ENCODE measurements at places on chromosomes 6 and 20.

DNA sequence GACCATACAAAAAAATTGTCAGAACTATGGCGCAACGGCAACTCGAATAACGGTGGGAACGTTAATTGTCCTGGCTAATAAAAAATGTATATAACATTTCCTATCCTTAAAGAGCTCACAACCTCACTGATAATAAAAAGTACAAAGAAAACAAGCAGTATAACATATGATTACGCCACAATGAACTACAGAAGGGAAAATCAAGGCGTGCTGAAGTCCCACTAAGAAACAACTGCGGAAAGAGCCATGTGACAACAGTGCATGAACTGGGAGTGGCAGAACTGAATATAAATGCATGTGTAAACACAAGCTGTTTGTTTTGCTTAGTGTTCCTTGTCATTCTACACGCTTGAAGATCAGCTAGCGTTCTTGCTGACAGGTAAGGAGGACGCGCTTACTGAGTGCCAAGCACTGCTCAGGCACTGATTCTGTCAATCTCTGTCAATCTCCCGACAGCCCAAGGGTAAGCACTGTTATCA is 466 bp upstream of the PSMB1 start:
- no peak for DNase-seq

DNA sequence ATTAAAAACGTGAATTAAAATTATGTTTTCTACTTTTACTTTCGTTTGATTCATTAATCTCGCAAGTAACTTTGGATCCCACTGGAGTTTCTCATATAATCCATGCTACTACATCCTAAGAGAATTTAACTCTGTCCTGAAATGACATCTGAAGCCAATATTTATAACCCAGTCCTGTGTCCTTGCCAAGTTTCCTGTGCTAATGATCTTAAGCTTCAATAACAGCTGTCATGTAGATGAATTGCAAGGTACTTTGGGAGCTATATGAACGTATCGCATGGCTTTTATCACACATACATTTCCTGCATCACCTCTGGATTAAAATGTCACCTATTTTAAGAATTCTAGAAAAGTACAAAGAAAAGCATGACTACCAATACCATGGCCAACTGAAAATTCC is 833.8 kb upstream of the CITED2 start:
- peak; percentile 85 for DNase-seq

- no peak for DNase-seq
These were observed 12.9 kb downstream of the ITCH start for GRCh38 chr20:34375977-34376430.

GRCh38 chr20:14264869-14265268 is 72.5 kb downstream of the FLRT3 start:
- no peak for DNase-seq

- DNase-seq, result peak; percentile 16
These were observed 97.8 kb upstream of the HDAC2 start for GRCh38 chr6:114068771-114069170.

- DNase-seq, result peak; percentile 5
These were observed 19.0 kb downstream of the CTCFL start for GRCh38 chr20:57505979-57506378.

- no peak for DNase-seq
These were observed 41.2 kb upstream of the PDE10A start for GRCh38 chr6:165704045-165704748.

- DNase-seq, result no peak
These were observed 217.1 kb upstream of the MARCKS start for GRCh38 chr6:113640051-113640450.

DNA sequence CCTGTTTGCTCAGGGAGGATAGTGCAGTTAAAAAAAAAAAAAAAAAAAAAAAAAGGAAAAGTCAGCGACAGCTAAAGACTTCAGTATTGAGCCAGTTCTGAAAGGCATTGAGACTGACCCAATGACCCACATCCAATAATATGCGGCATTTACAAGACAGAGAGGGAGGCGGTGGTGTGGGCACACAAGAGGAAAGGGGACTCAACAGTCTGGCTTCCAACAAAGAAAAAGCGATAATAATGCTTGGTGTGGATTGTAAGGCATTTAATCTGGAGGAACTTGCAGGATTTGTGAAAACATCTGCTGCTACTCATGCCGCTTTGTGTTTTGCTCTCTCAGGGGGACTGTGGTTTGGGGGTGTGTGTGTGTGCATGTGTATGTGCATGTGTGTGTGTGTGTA is 784.3 kb upstream of the CHD6 start:
- DNase-seq, result no peak

GRCh38 chr6:107491138-107491609 is 1.3 kb downstream of the SOBP start:
- no peak for DNase-seq

DNA sequence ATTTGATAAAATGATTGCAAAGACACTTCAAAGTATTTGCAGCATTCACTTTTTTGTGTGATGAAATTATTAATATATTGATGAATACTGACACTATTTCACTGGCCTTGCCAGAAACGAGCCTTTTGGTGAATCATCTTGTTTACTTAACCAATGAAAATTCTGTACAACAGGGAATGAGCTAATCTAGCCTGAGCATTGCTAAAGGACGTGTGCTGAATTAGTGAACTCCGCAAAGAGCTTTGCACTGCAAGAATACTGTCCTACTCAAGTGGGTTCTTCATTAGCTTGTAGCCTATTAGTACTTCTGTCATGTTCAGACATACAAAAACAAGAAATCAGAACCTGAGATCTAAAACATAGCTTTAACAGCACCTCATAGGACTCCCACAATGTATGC is 172.0 kb upstream of the NRSN1 start:
- peak; percentile 13 for DNase-seq

- DNase-seq, result no peak
These were observed 41.3 kb downstream of the PCNA start for GRCh38 chr20:5078399-5078958.

GRCh38 chr6:723540-723939 is 30.6 kb upstream of the EXOC2 start:
- no peak for DNase-seq

DNA sequence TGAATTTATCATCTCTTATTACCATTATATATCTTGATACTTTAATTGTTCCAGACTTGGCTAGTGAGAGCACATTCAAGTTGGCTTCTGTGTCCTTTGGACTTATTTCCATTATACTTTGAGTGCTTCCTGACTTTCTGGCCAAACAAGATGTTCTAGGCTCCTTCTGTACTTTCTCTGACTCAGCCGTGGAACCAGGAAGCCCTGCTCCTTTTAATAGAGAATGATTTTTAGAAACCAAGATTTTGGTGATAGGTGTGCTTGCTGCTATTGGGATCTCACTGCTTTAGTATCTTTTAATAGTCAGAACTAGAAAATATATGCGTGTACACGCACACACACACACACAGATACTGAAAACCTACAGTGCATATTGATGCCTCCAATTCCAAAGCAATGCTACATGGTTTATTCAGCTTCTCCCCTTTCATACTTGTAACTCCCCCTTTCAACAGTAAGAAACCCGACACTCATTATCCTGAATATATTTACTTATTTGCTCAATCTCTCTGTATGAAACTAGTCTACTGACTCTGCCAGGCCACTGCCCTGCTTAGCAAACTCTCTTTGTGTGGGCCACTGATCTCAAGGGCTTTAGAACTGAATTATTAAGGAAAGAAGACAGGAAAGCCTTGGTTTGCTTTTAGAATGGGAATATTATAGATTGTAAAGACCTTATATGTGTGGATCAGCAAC is 42.7 kb upstream of the EZR start:
- no peak for DNase-seq

GRCh38 chr20:11018668-11019170 is 344.9 kb upstream of the JAG1 start:
- DNase-seq, result no peak

- DNase-seq, result no peak
These were observed 29.2 kb upstream of the SSR1 start for GRCh38 chr6:7341989-7342742.

- no peak for DNase-seq
These were observed 26.9 kb downstream of the BFSP1 start for GRCh38 chr20:17504066-17504897.

- DNase-seq, result no peak
These were observed 48.4 kb upstream of the FRMD1 start for GRCh38 chr6:168127384-168127868.

DNA sequence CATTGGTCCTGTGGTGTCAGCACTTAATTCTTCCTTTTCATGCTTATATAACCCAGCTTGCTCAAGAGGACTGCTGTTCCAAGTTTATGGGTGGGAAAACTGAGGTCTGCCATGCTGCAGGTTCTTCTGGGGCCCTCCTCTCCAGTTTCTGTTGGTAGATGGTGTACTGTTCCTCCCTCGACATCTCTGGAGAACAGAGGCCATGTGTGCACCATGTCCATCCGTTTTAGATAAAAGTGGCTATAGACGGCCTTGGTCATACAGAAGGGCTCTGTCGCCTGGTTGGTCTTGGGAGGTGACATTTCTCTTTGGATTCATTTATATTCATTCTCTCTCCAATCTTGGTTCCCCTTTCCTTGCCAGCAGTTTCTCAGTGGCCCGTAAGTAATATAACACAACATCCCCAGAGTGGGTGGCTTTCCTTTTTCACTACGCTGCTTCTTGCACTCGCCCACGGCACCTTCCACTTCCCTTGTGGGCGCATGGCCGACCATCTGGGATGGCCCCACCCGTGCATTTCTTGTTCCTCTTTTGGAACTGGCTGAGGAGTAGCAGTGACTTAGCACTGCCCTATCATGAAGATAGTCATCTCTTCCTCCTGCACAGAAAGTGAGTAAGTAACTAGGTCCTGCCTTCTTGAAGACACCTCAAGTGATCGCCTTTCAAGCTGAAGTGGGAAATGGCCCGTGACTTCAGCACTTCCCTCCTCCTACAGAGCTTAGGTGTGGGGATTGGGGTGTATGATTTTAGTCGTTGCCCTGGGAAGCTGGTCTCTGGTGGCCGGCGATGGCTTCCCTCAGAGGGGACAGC is 94.2 kb downstream of the RREB1 start:
- DNase-seq, result no peak

DNA sequence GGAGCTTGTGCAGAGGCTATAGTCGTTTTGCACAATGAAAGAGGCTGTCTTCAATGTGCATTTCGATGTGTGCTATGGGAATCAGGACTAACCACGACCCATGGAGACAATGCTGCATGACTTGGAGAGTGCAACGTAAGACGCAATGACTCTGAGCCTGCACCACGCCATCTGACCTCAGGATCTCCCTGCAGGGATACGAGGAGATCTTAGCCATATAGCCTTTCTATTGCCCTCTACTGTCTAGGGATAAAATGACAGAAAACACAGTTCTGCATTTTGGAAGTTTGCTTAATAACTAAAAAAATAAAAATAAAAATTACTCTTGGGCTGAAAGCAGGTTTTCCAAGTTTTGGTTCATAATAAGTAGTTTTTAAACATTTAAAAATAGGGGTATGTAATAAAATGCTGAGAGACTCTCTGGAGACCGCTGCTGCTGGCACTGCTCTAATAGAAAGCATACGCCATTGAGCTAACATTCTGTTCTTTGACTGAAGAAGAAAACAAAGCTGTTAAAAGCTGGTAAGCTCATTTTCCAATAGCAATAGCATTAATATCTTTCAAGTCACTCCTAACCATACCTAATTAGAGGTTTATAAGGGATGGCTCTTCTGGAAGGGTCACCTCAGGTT is 87.2 kb downstream of the PDE7B start:
- DNase-seq, result peak; percentile 87

- DNase-seq, result no peak
These were observed 71.1 kb downstream of the SLC22A23 start for GRCh38 chr6:3385660-3386151.

DNA sequence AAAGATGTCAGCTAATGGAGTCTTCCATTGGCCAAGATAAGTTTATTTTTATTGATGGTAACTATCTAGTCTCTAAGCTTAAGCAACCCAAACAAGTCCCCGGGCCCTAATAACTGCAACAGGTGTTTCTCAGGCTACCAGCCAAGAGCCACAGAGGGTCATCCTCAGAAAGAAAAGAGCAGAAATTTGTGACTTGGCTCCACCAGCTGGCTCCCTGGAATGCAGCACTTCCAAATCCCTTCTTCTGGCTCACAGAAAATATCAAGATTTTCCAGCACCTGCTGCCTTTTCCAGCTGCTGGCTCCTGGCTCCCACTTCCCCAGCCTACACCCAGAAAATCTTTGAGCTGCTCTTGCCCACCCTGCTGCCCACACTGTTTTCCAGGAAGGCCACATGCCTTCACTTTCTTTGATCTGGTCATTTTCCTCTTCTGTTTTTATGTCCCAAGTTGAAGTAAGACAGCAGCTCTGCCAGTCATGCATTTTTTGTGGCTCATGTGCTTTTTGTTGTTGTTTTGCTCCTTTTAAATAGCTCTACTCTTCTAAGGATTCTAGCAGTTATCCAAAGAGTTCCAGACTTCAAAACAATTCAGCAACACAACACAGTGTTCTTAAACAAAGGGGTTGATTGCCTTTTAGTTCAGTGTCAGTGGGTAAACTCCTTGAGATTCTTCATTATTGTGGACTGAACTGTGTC is 151.0 kb upstream of the SMLR1 start:
- DNase-seq, result no peak

DNA sequence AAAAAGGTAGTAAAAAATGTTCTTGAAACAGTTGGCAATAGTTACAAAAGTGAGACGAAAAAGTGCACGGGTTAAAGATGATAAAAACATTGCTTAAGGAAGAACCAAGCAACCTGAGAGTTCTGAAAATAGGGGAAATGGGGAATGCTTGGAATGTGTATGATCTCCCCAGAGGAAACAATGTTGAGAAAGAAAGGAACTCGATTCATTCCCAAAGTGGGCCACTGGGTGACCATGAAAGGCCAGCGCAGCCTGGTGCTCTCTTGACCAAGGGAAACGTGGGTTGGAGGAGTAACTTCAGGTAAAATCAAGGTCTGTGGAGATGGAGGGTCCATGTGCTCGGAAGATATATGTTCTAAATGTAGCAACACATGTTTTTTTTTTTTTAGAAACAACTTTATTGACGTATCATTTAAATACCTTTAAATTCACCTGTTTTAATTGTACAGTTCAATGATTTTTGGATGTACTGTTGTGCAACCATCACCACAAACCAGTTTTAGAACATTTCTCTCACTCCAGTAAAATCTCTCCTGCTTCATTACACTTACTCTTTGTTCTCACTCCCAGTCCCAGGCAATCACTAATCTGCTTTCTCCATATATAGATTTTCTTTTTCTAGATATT is 34.5 kb upstream of the CEP85L start:
- no peak for DNase-seq

- DNase-seq, result no peak
These were observed 136.3 kb upstream of the SLC22A23 start for GRCh38 chr6:3593161-3593560.

- DNase-seq, result no peak
These were observed 87.0 kb downstream of the SGK1 start for GRCh38 chr6:134230940-134231339.

- no peak for DNase-seq
These were observed 5.0 kb downstream of the HLA-A start for GRCh38 chr6:29947077-29947980.

DNA sequence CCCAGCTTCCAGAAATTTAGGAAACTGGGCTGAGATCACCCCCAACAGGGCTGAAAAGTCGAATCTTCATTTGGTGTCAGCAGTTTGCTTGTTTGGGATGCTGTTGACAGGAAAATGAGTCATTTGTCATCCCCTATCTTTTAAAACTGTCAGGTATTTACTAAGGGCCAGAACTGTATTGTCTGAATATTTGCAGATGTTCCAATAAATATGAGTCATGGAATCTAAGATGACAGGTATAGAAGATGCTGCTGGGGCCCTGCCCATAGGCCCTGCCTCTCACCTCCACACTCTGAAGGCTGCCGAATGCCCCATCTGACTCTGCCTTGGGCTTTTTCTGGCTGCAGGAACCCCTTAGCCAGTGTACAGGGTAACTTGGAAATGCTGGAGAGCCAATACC is 3.9 kb downstream of the ETV7 start:
- no peak for DNase-seq

GRCh38 chr20:40196846-40197436 is 492.1 kb downstream of the MAFB start:
- DNase-seq, result no peak

GRCh38 chr6:71727632-71728294 is 158.6 kb upstream of the RIMS1 start:
- no peak for DNase-seq
